Right ventricle myocardium inferior (tissue), 1 donor: ENCODE measurements at places on chromosomes 2 and 18. TPM values are rescaled to one million over a fixed set of nuclear protein-coding genes. Genes with fewer than 3 reads are reported as not detected.

SCYGR5 gene
- not detected for total RNA-seq

METTL8 gene
- 12.0 TPM for total RNA-seq

NT5DC4 gene
- not detected for total RNA-seq

FECH gene
- 35.2 TPM for total RNA-seq

SLC9A4 gene
- not detected for total RNA-seq

COLEC12 gene
- total RNA-seq = 9.9 TPM

MSH6 gene
- 25.4 TPM for total RNA-seq

RGPD8 gene
- total RNA-seq = 4.8 TPM

SCYGR4 gene
- not detected for total RNA-seq

TUBA4B gene
- not detected for total RNA-seq

TFCP2L1 gene
- total RNA-seq = 0.30 TPM

GPR155 gene
- 14.0 TPM for total RNA-seq

TRIB2 gene
- total RNA-seq = 33.4 TPM

ASXL2 gene
- 21.7 TPM for total RNA-seq

DES gene
- total RNA-seq = 13,356 TPM

TEKT4 gene
- 0.16 TPM for total RNA-seq

GYPC gene
- total RNA-seq = 121 TPM

LOXHD1 gene
- total RNA-seq = 0.35 TPM

CNTNAP5 gene
- total RNA-seq = not detected

FKBP1B gene
- total RNA-seq = 3.1 TPM

IGFBP5 gene
- total RNA-seq = 156 TPM

DGUOK gene
- total RNA-seq = 17.9 TPM

PLGLB2 gene
- total RNA-seq = 2.0 TPM

SANBR gene
- 6.9 TPM for total RNA-seq

TMEM37 gene
- total RNA-seq = 4.5 TPM

NCKAP5 gene
- 4.3 TPM for total RNA-seq

CRIM1 gene
- total RNA-seq = 21.7 TPM

OR6B2 gene
- not detected for total RNA-seq

CTLA4 gene
- total RNA-seq = 0.19 TPM

C1QL2 gene
- not detected for total RNA-seq

SKA1 gene
- 0.38 TPM for total RNA-seq

NOL4 gene
- not detected for total RNA-seq

EMILIN1 gene
- 25.8 TPM for total RNA-seq

HOXD13 gene
- total RNA-seq = not detected

ERFE gene
- total RNA-seq = 0.51 TPM

NBEAL1 gene
- 14.1 TPM for total RNA-seq

MTCL1 gene
- total RNA-seq = 7.0 TPM

LINC00305 gene
- total RNA-seq = not detected

SMC6 gene
- 12.7 TPM for total RNA-seq

CDK5R2 gene
- total RNA-seq = not detected

CCL20 gene
- total RNA-seq = not detected

EVX2 gene
- total RNA-seq = not detected

SP110 gene
- total RNA-seq = 9.8 TPM

STEAP3 gene
- total RNA-seq = 12.9 TPM

EN1 gene
- not detected for total RNA-seq

ZC3H6 gene
- 16.1 TPM for total RNA-seq

GPR55 gene
- not detected for total RNA-seq

DYNAP gene
- total RNA-seq = not detected

PCARE gene
- total RNA-seq = 0.51 TPM

KANSL3 gene
- total RNA-seq = 31.9 TPM

RUFY4 gene
- total RNA-seq = not detected

IL1B gene
- total RNA-seq = not detected

SGPP2 gene
- 19.0 TPM for total RNA-seq

SATB2 gene
- 1.1 TPM for total RNA-seq

TCF23 gene
- 0.16 TPM for total RNA-seq

DSG4 gene
- total RNA-seq = not detected
